ENCODE measurements at places on chromosomes 5 and 9.
A peak's percentile ranks its signal among the peaks of the same experiment; 100 is the strongest.

DNA sequence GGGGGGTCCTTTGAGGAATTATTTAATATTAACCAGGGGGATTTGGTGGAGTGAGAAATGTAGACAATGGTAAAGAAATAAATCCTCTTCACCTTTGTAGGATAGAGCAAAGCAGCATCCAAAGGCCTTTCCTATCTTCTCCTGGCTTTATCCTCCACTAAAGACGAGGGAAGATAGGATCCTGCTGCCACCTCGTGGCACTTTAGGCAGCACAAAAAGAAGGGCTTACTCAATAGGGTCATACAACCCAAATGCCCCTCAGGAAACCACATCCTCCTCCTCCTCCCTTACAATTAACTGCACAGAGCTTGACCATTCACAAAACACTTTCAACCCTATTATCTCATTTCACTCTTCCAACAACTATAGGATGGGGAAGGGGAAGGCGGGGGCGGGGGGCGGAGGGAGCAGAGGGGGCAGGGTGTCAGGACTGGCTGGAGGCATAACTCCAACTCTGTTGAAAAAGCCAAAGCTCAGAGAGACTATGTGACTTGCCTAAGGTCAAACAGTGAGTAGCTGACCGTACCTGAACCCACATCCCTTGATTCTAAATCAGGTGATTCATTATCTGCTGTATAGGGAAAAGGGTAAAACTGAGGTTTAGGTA lies 45.4 kb upstream of the MYOT start:
- no peak for DNase-seq

DNA sequence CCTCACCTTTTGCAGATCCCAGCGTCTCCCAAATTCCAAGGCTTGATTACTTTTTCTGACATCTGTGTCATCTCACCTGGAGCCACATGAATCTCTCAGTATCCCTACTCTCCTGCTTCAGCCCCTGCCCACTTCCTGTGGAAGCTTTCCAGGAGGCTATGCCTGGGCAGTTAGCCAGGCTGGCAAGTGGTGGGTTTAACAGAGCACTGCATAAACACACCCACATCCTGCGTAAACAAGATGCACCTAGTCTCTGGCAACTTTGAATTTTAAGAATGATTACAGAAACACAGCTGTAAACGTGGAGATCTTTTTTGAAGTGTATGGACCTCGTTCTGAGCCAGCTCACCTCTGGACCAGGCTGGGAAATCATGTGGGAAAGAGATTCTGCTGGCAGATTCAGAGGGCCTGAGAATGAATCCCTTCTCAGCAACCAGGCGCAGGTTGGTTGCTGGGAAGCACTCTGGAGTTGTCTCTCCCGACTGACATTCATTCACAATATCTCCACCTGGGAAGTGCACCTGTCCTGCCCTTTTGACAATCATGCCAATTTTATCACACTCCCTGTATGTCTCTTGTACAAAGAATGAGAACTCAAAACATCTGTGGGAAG lies 55.7 kb upstream of the FANCC start:
- no peak for DNase-seq

DNA sequence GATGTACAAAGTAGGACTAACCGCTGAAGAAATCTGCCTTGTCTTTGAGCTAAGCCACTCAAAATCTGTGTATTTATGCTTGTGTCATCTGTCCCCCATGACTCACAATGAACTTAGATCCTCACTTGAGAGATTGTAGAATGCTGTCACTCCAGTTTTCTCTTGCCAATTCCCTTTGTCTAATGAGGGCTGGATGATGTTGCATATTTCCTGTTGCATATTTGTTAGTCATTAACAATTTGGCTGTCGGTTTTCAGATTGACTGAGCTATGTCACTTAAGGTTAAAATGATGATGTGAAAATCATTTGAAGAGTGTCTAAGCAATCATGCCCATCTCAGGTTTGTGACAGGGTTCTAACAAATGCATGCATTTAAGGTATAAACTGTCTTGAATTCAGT lies 481.7 kb downstream of the CDH10 start:
- no peak for DNase-seq

- no peak for DNase-seq
Measured at GRCh38 chr5:170182491-170182890, 50.3 kb upstream of the C5orf58 start.

- no peak for DNase-seq
Measured at GRCh38 chr9:72292256-72292682, 72.7 kb downstream of the ZFAND5 start.

- DNase-seq = no peak
Measured at GRCh38 chr5:156687514-156687913, 162.6 kb upstream of the PPP1R2B start.

- no peak for DNase-seq
Measured at GRCh38 chr5:9197881-9198260, 348.0 kb downstream of the SEMA5A start.

- DNase-seq = no peak
Measured at GRCh38 chr5:93294199-93294598, 286.8 kb downstream of the NR2F1-AS1 start.

DNA sequence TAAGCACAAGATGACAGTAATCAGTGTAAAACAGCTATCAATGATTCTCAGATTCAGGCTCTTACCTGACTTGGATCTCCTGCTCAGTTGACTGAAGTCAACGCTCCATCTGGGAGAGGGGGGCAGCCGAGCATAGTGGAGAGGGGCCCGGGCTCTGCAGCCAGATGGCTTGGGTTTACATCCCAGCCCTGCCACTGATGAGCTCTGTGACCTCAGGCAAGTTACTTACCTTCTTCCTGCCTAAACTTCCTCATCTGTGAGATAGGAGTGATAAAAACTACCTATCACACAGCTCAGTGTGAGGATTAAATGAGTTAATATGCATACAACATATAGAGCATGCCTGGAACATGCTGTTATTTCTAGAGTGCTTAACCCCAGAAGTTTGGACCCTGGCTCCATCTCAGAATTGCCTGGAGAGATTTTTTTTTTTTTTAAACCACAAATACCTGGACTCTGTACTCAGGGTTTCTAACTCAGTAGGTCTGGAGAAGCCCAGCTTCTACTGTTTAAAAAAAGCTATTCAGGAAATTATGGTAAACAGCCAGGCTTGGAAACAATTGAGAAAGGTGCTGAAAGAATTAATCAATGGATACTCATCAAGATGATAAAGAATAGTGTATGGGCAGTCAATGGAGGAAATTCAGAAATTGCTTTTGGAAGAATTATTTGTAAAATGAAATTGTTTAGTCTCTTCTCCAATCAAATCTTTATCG lies 72.2 kb downstream of the ANKRD55 start:
- DNase-seq = no peak

GRCh38 chr9:73348471-73348870 lies 196.8 kb downstream of the ANXA1 start:
- no peak for DNase-seq

DNA sequence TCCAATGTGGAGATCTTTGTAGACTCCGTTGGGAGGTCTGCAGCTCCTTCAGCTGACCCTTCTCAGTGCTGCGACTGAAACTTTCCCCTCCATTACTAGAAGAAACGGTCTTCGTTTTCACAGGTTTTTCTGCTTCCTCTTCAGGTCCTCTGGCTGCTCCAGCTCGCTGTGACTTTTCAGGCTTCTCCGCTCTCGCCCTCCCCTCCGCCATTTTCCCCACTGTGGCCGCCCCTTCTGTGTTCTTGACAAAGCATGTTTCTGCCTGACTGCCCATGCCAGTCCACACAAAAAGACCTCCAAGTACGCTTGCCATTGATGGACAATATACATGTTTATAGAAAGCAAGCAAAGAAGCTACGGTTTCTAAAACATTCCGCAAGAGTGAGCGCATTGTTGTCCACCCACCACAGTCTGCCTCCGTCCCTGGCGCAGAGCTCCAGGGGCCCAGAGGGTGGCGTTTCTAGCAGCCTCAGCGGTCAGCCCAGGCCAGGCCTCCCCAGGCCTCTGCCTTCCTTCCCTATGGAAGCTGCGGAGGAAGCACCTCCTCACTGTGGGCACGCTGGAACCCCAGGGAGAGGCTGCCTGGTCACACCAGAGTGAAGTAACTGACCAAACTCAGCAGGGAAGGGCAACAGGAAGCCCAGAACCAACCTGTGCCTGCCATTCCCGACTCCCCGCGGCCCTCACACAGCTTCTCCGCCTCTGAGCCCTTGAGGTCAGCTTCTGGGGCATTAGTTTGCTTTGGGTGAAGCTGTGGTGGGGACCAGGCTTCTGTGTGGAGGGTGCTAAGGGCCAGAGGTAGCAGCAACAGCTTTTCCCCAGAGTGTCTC lies 19.9 kb upstream of the S1PR3 start:
- DNase-seq = no peak

DNA sequence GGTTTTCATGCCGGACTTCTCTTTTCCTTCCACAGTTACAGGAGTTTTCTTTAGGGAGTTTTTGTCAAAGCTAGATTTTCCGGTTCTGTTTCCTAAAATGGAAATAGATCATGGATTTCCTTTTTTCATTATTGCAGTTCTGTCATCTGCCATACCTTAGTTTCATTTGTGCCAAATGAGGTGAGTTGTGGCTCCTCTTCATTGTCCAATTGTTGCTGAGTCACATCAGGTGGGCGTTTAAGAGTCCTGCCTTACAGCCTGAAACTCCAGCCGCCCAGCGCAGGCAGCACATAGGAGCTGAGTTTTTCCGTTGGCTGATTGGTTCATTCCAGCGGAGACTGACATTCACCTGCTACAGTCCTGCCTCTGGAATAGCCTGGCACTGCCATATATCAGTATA lies 14.1 kb downstream of the SLC25A25 start:
- no peak for DNase-seq

GRCh38 chr5:43037636-43038495 lies 2.3 kb downstream of the ANXA2R start:
- DNase-seq = peak; percentile 82

DNA sequence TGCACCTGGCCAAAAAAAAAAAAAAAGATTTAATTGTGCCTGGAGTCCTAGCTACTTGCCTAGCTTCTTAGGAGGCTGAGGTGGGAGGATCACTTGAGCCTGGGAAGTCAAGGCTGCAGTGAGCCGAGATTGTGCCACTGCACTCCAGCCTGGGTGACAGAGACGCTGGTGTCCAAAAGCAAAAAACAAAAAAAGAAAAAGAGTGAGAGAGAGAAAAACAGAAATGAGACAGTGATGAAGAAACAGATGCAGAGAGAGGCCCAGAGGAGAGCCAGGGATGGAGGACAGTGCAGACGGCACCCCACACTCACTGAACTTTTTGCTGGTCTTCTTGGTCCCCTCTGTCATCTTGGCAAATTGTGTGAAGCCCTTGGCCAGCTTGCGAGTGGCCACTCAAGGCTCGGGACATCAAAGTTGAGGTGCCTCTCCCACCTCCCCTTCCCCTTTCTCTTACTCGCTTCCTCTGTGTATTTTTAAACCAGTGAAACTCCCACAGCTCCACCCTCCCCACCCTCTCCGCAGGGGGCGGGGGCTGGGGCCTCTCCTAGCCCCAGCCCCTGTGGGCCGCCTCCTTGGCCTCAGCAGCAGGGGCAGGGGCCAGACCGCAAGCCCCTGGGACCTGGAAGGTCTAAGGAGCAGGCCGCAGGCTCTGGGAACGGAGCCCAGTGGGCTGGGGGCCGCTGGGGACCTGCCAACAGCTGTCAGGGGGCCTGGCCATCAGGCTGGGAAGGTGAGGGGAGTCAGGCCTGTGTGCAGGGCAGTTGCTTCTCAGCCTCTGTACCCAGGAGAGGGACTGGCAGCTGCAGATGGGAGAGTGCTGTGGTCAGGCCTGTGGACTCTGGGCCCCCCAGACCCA lies at the start of gene SH2D3C:
Gene SH2D3C, minus strand, starts transcription at position 387 of the 856 bp plus-strand sequence. Its CDS starts 39 bp downstream, at position 348.
- DNase-seq = no peak

DNA sequence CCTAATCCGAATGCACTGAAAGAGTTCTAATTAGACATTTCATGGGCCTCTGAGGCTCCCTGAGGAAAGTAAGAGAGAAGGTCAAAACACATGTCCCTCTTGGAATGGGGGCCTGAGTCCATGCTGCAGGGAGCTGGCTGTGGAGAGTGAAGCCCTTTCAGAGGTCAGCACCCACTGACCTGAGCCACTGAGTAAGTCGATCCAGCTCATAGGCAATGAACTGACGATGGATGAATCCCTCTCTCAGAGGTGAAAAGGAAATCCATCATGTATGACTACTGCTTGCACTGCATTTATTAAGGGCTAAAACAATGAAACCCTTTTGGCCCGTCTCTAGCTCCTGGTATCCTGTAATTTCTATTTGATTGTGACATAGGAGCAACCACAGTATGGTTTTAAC lies 288.9 kb upstream of the VLDLR start:
- DNase-seq = no peak

- DNase-seq = no peak
Measured at GRCh38 chr5:13833440-13833839, 111.0 kb downstream of the DNAH5 start.

- DNase-seq = no peak
Measured at GRCh38 chr5:132528866-132529634, 14.3 kb downstream of the IL5 start.

- no peak for DNase-seq
Measured at GRCh38 chr5:133945568-133945967, 22.9 kb downstream of the C5orf15 start.

DNA sequence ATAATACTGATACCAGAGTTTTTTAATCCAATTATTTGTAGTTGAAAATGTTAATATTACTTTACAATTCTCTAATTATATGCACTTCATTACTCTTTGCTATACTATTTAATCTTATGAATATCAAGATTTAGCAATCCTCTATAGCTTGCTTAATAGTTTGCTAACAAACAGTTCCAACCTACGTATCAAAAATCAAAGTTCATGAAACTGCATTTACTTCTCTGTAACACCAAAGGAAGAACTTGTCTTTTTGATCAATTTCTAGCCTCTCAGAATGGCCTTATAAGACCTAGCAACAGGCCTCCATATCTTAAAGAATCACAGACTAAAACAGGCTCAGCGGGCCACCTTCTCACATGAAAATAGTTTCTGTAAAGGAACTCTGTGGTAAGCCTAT lies 68.9 kb downstream of the ADAMTS6 start:
- DNase-seq = no peak

DNA sequence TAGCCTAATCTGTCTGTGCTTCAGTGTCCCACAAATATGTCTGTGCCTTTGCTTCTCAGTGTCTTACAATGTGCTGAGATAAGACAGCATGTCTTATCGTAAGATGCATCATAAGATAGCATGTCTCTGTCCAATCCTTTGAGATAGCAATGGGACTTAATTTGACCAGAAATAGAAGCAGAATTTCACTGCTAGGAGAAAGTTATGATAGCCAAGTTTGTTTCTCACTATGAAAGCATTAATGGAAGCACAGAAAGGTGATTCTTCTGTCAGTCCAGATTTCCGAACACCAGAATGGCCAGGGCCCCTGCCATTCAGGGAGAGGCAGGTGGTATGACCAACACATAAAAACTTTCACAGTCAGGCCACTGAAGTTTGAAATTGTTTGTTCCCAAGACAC lies 111.4 kb downstream of the TRIM32 start:
- no peak for DNase-seq

GRCh38 chr5:6376974-6377520 lies 1.3 kb downstream of the MED10 start:
- DNase-seq = no peak

All from AG04449 (cell line).